ENCODE measurements at places on chromosomes 3 and 15. TPM values are rescaled to one million over a fixed set of nuclear protein-coding genes. Genes with fewer than 3 reads are reported as not detected.

The RTP1 gene
- not detected for total RNA-seq

The MORC1 gene
- not detected for total RNA-seq

The CDCP1 gene
- 0.81 TPM for total RNA-seq

The MIX23 gene
- 31.7 TPM for total RNA-seq

The SPINK8 gene
- not detected for total RNA-seq
